ENCODE measurements at places on chromosomes 7 and 10. TPM values are rescaled to one million over a fixed set of nuclear protein-coding genes. Genes with fewer than 3 reads are reported as not detected.

Gene C10orf105
- 0.35 TPM for total RNA-seq

Gene DNAH11
- 2.3 TPM for total RNA-seq

Gene ADRB1
- 0.72 TPM for total RNA-seq

Gene DLX5
- 0.82 TPM for total RNA-seq

Gene LRRC4
- 1.6 TPM for total RNA-seq

Gene TMEM176B
- 345 TPM for total RNA-seq

Gene LEP
- total RNA-seq: not detected

GRCh38 chr7:122572706-122573105 lies 126.2 kb downstream of the RNF133 start:
- H3K36me3 ChIP-seq: no peaks in the 10 kb centered on the region
- DNase-seq: no peak
- H3K27me3 ChIP-seq: no peaks in the 10 kb centered on the region
- H3K4me1 ChIP-seq: no peaks in the 10 kb centered on the region
- H3K4me3 ChIP-seq: no peak overlapping the region

DNA sequence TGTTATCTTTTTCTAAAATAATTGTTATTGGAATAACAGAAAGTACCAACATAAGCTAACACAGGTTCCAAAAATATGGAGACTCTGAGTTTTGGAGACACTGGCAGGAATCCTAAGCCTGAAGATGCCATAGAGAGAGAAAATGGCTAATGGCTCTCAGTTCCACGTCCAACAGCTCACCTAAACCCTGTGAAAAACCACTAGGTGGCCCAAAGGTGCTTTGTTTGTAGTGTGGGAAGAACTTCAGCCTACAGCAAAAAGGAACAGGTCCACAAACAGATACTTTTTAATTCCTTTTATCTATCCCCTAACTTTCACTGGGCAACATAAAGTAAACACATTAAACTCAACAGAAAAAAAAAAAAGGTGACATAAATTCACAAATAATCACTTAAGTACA lies 272.3 kb downstream of the SEMA3D start:
- H3K4me1 ChIP-seq: no peaks in the 10 kb centered on the region
- H3K27me3 ChIP-seq: no peaks in the 10 kb centered on the region
- H3K27ac ChIP-seq: no peak overlapping the region
- no peak overlapping the region for H3K4me3 ChIP-seq

GRCh38 chr7:4163565-4164203 lies 518.4 kb upstream of the FOXK1 start:
- H3K36me3 ChIP-seq: no peaks in the 10 kb centered on the region
- no peaks in the 10 kb centered on the region for H3K4me1 ChIP-seq

- H3K4me3 ChIP-seq: no peak overlapping the region
- H3K36me3 ChIP-seq: no peaks in the 10 kb centered on the region
- no peaks in the 10 kb centered on the region for H3K4me1 ChIP-seq
- H3K27ac ChIP-seq: no peak overlapping the region
These were observed 211.0 kb upstream of the SH2B2 start for GRCh38 chr7:102075553-102076135.

- peaks cover 9% of the 10 kb centered on the region for H3K36me3 ChIP-seq
- no peak for DNase-seq
These were observed 13.4 kb downstream of the LRRC27 start for GRCh38 chr10:132345345-132345744.

DNA sequence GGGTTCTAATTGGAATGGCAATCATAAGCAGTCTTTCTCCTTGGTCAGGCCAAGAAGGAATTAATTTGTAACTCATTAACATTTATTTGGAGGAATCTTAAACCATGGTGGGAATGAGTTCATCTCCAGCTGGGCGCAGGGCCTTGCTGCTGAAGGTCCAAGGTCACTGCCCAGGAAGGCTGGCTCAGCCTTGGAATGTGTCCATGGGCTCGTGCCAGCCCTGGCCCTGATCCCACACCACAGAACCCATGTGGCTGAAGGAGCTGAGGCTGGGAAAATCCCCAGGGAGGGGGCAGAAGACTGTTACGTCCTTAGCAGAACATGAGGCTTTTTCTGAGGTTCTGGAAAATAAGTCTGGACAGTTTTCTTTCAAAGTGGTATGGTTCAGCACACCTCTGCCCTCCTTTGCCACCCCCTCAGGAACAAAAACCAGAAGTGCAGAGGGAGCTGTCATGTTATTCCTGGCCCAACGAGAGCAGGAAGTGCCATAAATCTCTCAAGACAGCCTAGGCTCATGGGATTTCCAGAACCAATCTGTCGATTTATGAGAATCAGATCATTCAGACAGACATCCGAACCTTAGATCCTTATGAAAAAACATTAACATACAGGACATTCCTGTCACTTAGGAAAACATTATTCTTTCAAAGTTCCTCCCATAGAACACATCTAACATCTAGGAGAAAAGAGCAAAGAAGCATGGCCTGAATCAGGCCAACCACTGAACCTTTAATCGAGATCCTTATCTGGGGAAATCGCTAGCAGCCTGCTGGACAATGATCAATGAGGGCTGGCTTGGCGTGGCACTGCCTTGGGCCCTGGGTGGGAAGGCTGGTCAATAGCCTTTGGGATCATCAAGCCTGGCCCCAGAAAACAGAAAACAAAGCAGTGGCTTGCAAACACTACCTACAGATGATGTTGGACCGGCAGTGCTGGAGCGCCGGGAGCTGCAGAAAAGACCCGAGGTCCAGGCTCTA lies 134.3 kb downstream of the TAX1BP1 start:
- no peak for DNase-seq
- peak overlapping the region; percentile 64 for H3K27ac ChIP-seq
- no peaks in the 10 kb centered on the region for H3K4me1 ChIP-seq
- H3K36me3 ChIP-seq: no peaks in the 10 kb centered on the region
- no peak overlapping the region for H3K4me3 ChIP-seq
- H3K27me3 ChIP-seq: no peaks in the 10 kb centered on the region

GRCh38 chr10:102799691-102800471 lies 37.3 kb downstream of the CYP17A1 start:
- peaks cover 4% of the 10 kb centered on the region for H3K4me1 ChIP-seq
- no peak overlapping the region for H3K4me3 ChIP-seq
- DNase-seq: no peak
- no peaks in the 10 kb centered on the region for H3K27me3 ChIP-seq
- H3K36me3 ChIP-seq: peaks cover 6% of the 10 kb centered on the region

- H3K4me3 ChIP-seq: no peak overlapping the region
- H3K27me3 ChIP-seq: no peaks in the 10 kb centered on the region
- no peak overlapping the region for H3K27ac ChIP-seq
- H3K36me3 ChIP-seq: no peaks in the 10 kb centered on the region
These were observed 17.9 kb upstream of the HIBADH start for GRCh38 chr7:27680610-27681009.

DNA sequence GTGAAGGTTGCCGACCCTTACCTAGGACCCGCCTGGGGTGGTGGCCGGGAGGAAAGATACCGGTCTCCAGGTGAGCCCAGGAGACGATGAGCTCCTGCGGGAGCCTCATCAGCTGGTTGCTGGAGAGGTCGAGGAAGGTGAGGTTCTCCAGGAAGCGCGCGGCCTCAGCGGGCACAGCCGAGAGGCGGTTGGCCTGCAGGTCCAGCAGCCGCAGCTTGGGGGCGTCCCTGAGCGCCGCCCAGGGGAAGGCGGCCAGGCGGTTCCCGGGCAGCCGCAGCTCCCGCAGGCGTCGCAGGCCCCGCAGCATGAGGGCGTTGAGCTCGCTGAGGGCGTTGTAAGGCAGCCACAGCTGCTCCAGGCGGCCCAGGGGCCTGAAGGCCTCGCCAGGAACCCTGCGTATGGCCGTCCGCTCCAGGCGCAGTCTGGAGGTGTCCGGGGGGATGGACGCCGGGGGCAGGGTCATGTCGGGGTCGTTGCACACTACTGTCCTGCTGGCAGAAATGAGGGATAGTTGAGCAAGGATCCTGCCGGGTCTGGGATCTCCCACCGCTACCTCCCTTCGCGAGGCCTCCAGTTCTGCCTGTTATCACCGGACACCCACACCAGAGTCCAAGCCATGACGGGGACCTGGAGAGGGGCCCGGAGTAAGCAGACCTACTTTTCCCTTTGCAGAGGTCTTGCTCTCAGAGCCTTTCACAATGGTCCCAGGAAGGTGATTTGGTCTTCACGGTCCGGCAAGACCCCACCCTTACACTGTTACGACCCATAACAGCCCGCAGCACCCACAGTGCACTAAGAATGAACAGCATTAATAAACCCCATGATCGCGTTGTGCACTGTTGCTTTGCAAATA lies 3.9 kb downstream of the LRIT1 start:
- DNase-seq: no peak
- no peak overlapping the region for H3K4me3 ChIP-seq
- no peaks in the 10 kb centered on the region for H3K36me3 ChIP-seq
- no peaks in the 10 kb centered on the region for H3K4me1 ChIP-seq

- no peak overlapping the region for H3K27ac ChIP-seq
- H3K36me3 ChIP-seq: no peaks in the 10 kb centered on the region
- H3K27me3 ChIP-seq: no peaks in the 10 kb centered on the region
- H3K4me3 ChIP-seq: no peak overlapping the region
These were observed 229.2 kb downstream of the LRRN3 start for GRCh38 chr7:111320133-111320532.

GRCh38 chr10:87861566-87861952 lies 1.8 kb downstream of the KLLN start:
- H3K36me3 ChIP-seq: no peaks in the 10 kb centered on the region
- H3K27me3 ChIP-seq: no peaks in the 10 kb centered on the region
- H3K4me3 ChIP-seq: peak overlapping the region; percentile 93

GRCh38 chr7:108196004-108196403 lies 65.8 kb upstream of the LAMB4 start:
- no peak for DNase-seq
- H3K27ac ChIP-seq: no peak overlapping the region
- no peaks in the 10 kb centered on the region for H3K4me1 ChIP-seq
- no peak overlapping the region for H3K4me3 ChIP-seq

GRCh38 chr7:79507131-79507530 lies 53.7 kb upstream of the MAGI2 start:
- H3K27ac ChIP-seq: no peak overlapping the region
- no peaks in the 10 kb centered on the region for H3K36me3 ChIP-seq
- H3K4me1 ChIP-seq: no peaks in the 10 kb centered on the region

DNA sequence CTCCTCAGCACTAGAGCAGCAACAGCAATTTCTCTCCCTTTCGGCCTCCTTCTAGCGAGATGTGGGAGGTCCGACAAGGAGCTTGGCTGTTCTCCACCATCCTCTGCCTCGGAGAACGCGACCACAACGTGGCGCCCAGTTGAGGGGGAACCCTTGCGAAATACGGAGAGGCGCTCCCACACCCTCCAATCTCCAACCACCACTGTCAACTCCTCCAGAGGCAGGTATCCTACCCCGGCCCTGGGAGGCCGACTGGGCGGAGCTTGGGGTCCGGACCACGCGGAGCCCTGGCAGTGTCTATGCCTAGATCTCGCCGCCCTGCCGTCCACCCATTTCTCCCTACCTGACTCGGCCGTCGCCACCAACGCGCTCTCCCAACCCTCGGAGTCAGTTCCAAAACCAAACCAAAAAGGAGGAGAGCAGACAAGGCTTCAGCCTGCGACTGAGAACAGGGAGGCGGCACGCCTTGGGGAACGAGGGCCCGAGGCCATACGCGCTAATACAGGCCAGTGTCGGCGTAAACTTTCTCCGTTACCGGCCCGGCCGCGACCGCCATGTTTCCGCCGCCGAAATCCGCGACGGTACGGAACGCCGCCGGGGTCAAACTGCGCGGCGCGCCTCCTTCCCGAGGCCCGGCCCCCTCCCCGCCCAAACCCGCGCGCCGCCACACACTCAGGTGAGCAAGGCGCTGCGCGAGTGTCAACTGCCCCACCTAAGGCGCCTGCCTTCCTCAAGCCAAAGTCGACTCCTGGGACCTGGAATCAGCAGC lies at the start of gene TMEM168:
TSS of gene TMEM168 (minus strand) at position 577 of the 769 bp plus-strand sequence. CDS start 5,568 bp downstream, outside the sequence.
- H3K4me3 ChIP-seq: peak within 1 kb of the TSS; percentile 83
- H3K4me1 ChIP-seq: peaks cover 6% of the 10 kb centered on the region
- DNase-seq: peak; percentile 87

GRCh38 chr7:91226411-91226810 lies 37.8 kb upstream of the FZD1 start:
- H3K4me1 ChIP-seq: no peaks in the 10 kb centered on the region
- DNase-seq: no peak
- no peaks in the 10 kb centered on the region for H3K27me3 ChIP-seq

DNA sequence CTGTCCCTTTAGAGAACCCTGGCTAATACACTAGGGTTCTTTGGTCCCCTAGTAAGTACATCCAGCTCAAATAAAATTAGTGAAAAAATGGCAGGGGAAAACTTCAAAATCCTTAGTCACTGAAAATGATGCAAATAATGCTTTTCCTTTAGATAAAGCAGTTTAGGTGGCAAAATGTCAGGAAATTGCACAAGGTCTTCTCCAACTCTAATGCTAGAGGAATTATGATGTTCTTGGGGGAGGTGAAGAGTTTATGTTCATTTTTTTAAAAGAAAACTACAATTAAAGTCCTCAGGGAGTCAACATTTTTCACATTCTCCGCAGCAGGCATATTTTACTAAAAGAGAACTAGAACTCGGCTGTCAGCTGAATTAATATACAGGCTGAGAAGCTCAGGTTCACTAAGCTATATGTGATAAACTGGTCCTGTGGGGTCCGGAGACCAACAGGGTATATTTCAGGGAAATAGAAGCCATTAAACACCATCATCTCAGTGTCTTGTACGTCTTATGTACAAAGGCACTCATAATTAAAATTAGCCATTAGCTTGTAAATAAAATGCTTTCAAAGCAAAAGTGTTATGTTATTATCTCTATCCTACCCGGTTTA lies 1164.7 kb upstream of the AUTS2 start:
- no peak for DNase-seq
- H3K36me3 ChIP-seq: no peaks in the 10 kb centered on the region
- H3K27ac ChIP-seq: no peak overlapping the region
